ENCODE measurements at places on chromosomes 4 and X.

- DNase-seq = no peak
Observed at GRCh38 chr4:153808175-153808574, 19.3 kb upstream of the SFRP2 start.

- peak; percentile 44 for DNase-seq
Observed at GRCh38 chr4:82681754-82682153, 116.8 kb downstream of the SCD5 start.

- no peak for DNase-seq
Observed at GRCh38 chr4:77145842-77146185, 11.2 kb upstream of the CCNG2 start.

DNA sequence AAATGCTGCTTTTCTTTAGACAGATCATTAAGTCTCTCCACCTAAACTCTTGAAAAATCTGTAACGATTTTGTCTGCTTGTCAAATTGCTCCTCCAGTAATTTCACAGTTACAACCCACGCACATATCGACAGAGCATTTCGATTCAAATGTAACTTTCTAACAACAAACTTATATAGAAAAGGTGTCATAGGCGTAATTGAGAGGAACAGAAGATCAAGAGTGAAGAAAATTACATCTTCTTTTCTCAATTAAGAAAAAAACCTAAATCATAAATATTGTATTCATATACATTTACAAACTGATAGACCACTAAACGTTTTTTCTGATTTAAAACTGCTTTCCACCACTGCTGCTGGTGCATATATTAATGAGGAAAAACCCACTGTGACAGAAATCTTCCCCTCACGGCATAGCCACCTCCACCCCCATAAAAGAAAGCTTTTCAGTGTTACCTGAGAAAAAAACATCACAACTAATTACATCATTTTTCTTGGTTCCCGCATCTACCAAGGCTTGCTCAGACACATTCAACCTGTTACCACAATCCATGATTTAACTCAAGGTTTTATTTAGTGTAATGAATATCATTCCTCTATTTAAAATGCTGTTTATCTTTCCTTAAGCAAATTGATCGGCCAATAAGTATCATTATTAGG lies 1.9 kb downstream of the GPM6A start:
- DNase-seq = no peak

DNA sequence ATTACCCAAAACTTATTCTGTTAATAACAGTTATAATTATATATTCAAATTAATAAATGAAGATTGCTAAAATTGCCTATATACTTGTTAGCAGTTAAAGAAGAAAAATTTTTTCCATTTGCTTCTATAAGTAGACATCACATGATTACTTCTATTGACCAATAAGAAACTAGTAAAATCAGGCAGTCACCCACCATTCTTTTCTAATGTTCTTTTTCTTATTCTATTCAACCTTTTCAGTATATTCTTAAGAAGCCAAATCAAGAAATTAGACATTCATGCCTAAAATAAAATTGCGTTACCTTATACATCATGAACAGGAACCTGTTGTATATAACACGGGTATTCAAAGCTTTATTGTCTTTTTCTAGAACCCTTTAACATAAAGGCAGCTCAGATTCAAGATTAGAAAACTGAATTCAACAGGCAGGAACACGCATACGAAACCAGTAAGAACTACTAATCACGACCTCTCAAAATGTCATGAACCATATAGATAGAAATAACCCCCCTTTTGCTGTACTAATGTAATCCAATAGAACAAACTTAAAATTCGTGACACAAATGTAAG lies 568.1 kb upstream of the DIPK2B start:
- no peak for DNase-seq

GRCh38 chrX:72526534-72527508 lies 45.8 kb downstream of the HDAC8 start:
- DNase-seq = no peak

DNA sequence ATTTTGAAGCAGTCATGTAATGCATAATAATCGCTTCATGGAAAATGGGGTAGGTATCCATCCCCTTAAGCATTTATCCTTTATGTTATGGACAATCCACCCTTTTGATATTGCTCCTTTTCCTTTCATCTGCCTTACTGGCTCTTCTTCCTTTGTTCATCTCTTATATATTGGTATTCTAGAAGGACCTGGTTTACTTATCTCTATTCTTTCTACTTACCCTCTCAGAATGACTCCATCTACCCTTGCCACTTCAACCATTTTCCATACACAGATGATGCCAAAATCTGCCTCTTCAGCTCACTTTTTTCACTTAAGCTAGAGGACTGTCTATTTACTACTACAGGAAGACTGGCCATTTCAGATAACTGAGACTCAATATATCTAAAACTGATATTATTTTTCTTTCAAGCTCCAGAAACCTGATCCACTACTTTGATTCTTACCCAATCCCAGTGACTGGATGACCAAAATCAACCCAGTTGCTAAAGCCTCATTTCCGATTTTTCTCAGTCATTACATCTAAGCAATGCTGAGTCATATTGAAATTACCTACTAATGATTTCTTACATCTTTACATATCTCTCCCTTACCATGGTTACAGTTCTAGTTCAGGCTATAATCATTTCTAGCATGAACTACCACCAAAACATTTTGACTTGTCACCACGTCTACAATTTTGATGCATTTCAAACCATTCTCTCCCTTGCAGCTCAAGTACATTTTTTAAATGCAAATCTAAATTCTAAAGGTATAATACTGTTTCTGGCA lies 93.7 kb downstream of the FAAH2 start:
- no peak for DNase-seq

GRCh38 chrX:154020536-154021115 lies 924 bp upstream of the IRAK1 start:
- DNase-seq = peak; percentile 52

DNA sequence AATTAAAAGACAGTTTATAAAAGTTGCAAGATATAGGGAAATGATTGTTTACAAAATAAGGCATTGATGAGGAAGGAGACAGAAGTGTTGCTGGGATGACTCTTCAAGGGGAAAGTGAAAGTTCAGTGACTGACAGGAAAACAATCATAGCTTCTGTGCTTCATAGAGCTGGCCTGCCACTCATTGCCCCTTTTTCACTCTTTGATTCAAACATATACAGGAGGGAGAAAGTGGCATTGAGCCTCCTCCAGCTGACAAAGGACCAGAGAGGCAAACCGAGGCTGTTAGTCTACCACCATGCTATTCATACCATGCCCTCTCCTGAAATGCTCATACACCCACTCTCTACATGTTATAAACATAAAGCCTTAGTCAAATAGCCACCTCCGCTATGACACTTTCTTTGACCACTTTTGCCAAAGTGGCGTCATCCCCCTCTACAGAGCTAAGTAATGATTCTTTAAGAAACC lies 79.2 kb upstream of the ATOH1 start:
- no peak for DNase-seq

DNA sequence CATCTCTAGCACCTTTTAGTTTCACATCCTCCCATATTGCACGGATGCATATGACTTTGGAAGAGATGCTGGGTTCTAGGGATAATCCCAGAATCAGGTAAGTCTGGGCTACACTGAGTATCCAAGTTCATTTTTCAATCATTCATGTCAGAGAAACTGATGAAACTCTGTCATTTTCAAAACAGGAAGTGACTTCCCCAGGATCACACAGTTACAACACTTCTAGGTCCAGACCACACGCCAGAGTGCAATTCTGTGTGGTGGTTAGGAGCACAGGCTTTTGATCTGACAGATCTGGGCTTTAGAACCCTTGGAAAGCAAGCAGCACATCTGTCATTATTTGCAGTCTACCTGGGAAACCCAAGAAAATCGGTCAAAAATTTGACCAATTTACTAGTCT lies 52.1 kb upstream of the CDKN2AIP start:
- DNase-seq = no peak

GRCh38 chr4:102493257-102493656 lies 7.9 kb upstream of the NFKB1 start:
- no peak for DNase-seq

DNA sequence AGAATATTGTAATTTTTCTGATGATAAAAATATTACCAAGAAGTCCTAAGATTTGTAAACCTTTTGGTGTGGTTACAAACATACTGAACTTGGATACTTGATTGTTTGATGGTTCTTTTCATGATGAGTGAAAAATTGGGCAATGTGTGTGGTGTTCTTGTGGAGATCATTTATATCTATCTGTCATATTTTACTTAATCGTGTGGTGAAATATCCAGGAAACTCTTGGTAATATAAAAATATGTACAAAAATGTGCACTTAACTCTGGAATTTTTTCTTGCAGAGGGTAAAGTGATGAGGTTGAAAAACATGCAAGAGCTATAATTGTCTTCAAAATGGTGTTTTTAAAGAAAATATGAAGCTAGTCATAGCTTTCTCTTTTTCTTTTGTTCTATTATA lies 2.8 kb downstream of the DCUN1D4 start:
- DNase-seq = no peak

- no peak for DNase-seq
Observed at GRCh38 chr4:180966312-180966711, 1276.9 kb upstream of the TENM3 start.

DNA sequence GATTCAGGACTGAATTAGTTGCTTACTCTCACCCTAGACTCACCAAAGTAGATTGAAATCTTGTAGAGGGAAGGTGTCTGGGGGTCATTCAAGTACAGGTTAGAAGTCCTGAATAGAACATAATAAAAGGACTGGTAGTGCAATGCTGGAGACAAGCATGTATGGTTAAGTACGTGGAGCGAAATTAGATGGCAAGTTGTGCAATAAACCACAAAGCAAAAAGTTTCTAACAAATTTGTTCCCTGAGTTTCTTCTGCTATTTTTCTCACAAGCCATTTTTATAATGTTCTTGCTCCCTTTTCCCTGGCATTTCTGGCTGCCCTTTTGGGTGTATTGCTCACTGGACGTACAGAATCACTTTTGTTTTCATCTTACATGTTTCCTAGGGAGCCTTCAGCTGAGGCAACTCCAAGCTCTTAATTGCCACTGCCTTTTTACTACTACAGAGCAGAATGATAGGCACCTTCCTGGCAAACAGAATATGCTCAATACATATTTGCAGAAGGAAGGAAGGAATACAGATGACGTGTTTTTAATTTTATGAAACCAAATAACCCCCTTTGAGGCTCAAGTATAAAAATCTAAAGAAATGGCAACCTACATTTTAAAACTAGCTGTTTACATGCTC lies 23.4 kb downstream of the LANCL3 start:
- no peak for DNase-seq

DNA sequence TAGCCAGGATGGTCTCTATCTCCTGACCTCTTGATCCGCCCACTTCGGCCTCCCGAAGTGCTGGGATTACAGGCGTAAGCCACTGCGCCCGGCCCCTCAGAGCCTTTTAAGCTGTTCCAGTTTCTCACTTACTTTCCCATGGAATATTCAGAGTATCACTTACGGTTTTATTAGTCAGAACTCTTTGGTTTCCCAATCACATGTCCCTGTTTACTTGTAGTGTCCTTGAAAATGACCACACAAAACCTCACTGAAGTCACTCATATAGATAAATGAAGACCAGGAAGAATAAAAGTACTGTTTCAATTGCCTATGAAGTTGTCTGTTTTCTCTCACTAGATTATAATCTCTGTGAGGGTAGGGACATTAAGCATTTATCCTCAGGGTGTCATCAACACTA lies 217.2 kb upstream of the HCCS start:
- no peak for DNase-seq

DNA sequence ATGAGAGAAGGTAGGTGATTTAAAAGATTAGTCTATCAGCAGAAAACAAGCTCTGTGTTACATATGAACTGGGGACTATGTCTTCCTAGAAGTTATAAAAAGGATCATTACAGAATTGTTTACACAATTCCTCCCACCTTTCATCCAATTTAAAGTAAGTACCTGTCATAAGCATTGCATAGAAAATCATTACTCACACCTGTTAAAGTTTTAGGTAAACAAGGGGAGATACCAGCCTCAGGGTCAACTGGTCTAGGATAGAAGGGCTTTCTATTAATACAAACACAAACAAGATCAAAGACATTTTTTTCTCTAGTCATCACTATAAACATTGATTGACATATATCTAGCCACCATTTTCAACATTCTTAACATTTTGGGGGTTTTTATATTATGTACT lies 333.9 kb downstream of the ARHGAP24 start:
- DNase-seq = no peak

DNA sequence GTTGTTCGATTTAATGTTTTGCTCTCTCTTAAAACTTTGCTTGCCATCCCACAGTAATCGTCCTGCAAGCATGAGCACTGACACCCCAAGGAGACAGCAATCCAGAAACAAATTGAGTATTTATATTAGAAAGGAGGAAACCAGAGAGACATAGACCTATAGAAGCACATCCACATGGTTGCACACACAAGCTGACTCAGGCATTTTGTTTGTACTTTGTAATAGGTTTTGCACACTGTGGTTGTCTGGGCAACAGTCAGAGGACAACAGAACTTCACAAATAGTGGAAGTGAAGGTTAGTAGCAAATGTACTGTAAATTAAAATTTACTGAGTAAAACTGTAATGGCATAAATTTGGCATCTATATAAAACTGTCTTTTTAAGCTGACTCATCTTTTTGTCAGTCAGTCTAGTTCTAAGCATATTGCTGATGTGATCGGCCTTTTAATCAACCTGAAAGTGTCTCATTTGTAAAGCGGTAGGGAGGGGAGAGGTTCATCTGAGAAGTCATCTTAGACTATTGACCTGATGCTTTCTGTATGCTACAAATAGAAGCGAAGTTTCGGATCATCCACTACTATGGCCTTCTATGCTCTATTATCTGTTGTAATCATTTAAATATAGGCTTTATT lies 1624.7 kb downstream of the ARAP2 start:
- no peak for DNase-seq

Measured in Karpas-422 (cell line).